ENCODE measurements at places on chromosomes 11 and 22. TPM values are rescaled to one million over a fixed set of nuclear protein-coding genes. Genes with fewer than 3 reads are reported as not detected.

TEAD1 gene
- 12.2 TPM for total RNA-seq

NXPE2 gene
- total RNA-seq: 0.82 TPM

ADAMTS8 gene
- total RNA-seq: 2.4 TPM

BDNF gene
- 12.6 TPM for total RNA-seq

GRCh38 chr11:57616595-57616994 is 19.1 kb downstream of the SERPING1 start:
- DNase-seq: no peak

GRCh38 chr11:63915961-63916836 is 765 bp downstream of the RCOR2 start:
- DNase-seq: peak; percentile 76

GRCh38 chr11:2398664-2399355 is 1.7 kb upstream of the TSSC4 start:
- no peak for DNase-seq

- no peak for DNase-seq
These were observed 6.1 kb downstream of the CD81 start for GRCh38 chr11:2382936-2383851.

DNA sequence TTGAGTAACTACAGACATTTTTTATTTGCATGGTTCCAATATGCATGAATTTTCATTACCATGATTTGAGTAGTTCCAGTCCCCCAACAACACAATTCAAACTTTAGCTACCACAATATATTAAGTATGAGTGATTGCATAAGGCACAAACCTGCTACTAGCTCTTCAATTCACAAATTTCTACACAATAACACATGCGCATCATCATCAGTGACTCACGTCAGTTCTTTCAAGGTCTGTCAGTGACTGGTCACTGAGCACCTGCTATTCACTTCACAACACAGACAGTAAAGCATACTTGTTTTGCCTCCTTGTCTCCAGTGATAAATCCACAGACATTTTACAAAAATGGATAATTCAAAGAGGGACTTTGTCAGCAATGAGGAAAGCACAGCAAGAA is 435.1 kb upstream of the CCDC90B start:
- DNase-seq: no peak

DNA sequence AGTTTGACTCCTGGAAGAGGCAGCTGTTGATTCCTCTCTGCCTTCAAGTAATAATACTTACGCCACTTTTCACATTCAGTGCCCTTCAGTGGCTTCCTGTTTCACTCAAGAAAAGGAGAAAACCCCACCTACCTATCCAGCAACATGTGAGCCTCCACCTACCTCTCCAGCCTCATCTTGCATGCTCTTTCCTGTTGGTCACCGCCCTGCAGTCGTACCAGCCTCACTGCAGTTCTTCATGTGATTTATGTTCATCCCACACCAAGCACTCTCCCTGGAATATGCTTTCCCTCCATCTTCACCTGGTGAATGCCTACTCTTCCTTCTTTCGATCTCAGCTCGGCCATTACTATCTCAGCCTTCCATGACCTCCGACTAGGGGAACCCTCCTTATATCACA is 21.8 kb upstream of the YWHAH start:
- no peak for DNase-seq

Measured in frontal cortex (tissue), 4 donors.